IPS-NIHi11 (cell line): ENCODE measurements at places on chromosomes 11 and 22.
A peak's percentile ranks its signal among the peaks of the same experiment; 100 is the strongest.

GRCh38 chr11:13000116-13000515, 9.0 kb upstream of the RASSF10 start:
- DNase-seq, result no peak

- peak; percentile 91 for DNase-seq
Measured at GRCh38 chr11:2892215-2892966, 6.8 kb upstream of the CDKN1C start.

GRCh38 chr11:69614085-69614484, 26.9 kb upstream of the CCND1 start:
- no peak for DNase-seq

DNA sequence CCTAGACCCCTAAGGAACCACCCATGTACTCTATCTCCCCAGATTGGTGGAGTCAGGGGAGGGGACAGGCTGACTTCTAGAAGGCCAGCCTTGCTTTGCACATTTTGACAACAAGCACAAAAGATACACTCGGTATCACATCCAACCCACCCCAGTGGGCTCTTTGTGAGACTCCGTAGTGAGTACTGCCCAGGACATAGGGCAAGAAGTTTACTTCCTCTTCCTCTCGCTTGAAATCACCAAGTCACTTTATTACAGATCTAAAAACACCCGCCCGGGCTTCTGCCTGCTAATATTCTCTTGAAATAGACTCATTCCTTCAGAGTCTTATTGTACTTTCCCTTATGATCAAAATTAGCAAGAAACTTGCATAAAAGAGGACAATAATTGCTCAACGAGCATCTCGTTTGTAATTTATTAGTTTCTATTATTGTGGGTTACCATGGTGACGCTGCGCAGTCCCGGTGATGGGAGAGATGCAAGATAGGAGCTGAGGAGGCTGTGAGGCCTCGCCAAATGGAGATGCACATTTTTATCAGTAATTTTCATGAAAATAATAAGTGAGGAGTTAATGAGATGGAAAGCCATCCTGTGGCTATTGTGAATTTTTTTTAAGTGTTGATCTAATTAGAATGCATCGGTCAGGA, 96.9 kb downstream of the FEZ1 start:
- no peak for DNase-seq

DNA sequence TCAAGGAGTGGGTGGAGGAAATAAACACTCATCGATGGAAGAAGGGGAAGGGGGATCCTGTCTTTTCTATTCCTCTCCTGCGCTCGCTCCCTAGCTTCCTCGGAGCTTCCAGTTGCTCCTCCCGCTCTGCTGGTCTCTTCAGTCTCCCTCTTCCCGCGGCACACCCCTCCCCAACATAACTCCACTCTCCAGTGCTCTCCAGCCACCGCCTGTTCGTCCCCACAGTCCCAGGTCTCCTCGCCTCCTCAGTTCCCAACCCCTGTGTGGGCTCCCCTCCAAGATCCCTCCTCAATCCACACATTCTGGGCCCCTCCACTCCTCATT, 438 bp downstream of the ZW10 start:
- peak; percentile 37 for DNase-seq

- DNase-seq, result no peak
Measured at GRCh38 chr11:41289408-41289807, 170.0 kb downstream of the LRRC4C start.

DNA sequence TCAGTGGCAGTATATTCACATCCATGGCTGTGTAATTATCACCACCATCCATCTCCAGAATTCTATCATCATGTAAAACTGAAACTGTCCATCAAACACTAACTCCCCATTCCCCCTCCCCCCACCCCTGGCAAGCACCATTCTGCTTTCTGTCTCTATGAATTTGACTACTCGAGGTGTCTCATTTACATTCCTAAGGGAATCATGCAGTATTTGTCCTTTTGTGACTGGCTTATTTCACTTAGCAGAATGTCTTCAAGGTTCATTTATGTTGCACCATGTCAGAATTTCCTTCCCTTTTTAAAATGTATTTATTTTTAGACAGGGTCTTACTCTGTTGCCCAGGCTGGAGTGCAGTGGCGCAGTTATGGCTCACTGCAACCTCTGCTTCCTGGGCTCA, 20.3 kb downstream of the DERL3 start:
- DNase-seq, result no peak

DNA sequence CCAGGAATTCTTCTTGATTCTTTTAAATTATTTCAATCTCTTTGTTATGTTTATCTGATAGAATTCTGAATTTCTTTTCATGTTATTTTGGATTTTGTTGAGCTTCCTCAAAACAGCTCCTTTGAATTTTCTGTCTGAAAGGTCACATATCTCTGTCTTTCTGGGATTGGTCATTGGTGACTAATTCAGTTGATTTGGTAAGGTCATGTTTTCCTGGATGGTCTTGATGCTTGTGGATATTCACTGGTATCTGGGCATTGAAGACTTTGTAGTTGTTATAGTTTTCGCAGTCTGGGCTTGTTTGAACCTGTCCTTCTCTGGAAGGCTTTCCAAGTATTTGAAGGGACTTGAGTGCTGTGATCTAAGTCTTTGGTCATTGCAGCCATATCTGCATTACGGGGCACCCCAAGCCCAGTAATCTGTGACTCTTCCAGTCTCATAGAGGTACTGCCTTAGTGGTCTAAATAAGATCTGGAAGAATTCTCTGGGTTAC, 18.9 kb upstream of the INSC start:
- no peak for DNase-seq

DNA sequence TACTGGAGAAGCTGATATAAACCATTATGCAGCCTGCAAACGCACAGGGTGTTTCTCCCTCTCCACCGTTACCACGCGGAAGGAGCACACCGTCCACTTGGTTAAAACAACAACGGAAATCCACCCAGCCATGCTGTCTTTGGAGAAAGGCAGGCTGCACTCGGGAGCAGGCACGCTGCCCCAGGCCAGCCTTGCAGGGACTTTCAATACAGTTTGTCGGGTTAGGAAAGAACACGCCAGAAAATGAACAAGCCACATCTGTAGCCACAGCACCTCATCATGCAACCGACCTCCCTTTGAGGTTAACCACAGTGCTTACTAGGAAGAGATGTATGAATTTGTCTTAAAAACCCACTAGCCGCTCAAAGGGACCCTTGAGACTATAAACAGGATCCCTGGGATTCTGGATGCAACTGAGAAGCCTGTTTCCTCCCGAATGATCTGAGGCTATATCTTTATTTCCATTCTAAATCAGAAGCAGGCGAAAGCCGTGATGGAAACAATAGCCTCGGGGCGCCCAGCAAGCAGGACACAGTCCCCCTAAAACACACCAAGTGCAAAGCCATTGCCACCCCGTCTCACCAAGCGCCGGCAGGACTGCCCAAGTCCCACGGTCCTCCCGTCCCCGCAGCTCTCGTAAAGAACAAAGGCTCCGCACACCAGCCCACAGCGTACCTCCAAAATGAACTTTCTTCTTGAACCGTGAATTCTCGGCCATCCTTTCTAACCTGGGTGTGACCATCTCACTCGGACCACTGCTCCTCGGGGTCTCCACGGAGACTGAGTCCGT, 318.9 kb downstream of the CTTN start:
- DNase-seq, result no peak

DNA sequence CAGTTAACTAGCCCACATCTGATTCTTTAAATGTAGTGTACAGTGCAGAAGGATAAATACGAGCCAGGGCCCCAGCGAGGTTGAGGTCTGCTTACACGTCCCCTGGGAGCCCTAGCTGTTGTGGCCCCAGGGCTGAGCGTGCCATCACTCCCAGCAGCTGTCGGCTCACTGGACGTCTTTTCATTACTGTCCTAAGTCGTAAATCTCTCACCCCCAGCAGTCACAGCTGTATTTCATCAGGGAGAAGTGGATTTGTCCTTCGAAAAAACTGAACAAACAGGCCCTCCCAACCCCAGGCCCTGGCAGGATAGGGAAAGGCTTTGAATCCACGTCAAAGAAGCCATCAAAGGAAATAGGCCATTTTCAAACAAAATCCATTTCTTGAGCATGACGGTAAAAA, 110.4 kb upstream of the CSNK2A3 start:
- DNase-seq, result no peak

DNA sequence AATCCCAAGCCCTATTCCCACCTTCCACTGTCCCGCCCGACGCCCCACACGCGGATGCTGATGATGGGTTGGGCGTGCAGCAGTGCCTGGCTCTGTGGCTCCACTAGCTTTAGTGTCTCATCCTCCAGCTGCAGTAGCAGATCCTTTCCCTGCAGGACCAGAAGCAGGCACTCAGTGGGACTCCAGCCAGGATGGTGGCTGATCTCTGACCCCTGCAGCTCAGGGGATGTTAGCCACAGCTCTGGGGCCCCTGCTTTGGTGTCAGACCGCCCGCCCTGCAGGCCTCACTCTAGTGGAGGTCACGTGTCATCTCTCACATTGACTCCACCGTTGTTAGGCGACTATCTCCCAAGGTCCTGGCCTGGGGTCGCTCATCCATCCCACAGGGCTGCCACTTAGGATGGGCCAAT, 11.8 kb downstream of the SMPD1 start:
- DNase-seq, result no peak

DNA sequence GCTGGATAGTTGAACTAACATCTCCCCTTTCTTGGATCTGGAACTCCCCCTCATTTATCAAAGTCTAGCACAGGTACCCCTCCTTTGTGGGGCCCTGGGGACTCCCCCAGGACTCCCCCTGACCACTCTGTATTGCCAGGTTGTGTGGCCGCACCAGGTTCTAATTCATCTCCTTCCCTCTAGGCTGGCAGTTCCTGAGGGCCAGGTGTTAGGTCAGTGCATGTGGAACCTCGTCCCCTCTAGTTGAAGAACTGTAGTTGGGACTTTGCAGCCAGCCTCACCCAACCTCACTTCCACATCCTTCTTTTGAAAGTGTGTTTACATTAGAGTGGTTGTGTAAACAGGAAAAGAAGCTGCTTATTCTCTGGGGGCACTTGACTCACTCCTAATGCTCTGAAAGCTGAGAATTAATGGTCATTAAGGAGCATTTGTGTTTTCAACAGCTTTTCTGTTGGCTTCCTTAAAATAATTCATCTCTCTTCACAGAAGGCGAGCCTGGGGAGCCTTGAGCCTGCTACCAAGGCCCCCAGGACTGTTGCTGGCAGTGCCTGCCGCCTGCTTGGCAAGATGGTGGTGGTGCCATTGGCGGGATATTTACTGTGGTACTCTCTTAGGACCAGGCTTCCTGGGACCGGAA, 11.8 kb downstream of the UPB1 start:
- DNase-seq, result no peak

GRCh38 chr11:103272876-103273275, 163.7 kb downstream of the DYNC2H1 start:
- DNase-seq, result no peak

GRCh38 chr11:2703363-2704141, 3.8 kb upstream of the KCNQ1OT1 start:
- peak; percentile 52 for DNase-seq

DNA sequence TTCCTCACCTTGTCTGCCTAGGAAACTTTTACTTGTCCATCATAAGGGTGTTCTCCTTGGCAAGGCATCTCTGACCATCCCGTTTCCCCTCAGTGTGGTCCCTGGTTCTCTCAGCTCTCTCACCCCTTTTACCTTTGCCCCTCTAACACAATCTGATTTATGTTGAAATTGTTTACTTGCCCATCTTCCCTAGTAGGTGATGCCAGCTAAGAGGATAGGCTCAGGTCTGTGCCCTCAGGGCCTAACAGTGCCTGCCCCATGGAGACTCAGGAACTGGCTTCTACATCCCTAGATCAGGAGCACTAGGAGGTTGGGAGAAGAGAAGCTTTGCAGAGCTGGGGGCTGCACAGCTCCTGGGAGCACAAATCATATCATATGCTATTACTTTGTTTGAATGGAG, 21.1 kb upstream of the ALG8 start:
- no peak for DNase-seq

- no peak for DNase-seq
Measured at GRCh38 chr22:39251762-39252460, 7.1 kb upstream of the PDGFB start.

GRCh38 chr22:17841836-17842235, 67.6 kb upstream of the BID start:
- no peak for DNase-seq

GRCh38 chr11:66341502-66342126, 3.3 kb downstream of the BRMS1 start:
- no peak for DNase-seq

DNA sequence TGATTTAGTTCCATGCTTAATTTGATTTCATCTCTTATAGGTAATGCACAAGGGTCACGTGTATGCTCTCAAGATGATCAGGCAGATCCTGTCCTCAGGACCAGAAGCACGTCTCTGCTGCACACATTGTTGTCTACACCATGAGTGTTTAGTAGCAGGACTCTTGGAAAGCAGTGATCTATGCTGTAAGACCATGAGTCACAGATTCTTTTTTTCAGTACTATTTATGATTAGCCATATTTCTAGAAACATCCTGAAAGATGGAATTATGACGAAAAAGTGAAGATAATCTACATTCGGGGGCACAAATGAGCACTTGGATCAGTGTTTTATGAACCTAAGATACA, 29.6 kb downstream of the ZBED4 start:
- no peak for DNase-seq

DNA sequence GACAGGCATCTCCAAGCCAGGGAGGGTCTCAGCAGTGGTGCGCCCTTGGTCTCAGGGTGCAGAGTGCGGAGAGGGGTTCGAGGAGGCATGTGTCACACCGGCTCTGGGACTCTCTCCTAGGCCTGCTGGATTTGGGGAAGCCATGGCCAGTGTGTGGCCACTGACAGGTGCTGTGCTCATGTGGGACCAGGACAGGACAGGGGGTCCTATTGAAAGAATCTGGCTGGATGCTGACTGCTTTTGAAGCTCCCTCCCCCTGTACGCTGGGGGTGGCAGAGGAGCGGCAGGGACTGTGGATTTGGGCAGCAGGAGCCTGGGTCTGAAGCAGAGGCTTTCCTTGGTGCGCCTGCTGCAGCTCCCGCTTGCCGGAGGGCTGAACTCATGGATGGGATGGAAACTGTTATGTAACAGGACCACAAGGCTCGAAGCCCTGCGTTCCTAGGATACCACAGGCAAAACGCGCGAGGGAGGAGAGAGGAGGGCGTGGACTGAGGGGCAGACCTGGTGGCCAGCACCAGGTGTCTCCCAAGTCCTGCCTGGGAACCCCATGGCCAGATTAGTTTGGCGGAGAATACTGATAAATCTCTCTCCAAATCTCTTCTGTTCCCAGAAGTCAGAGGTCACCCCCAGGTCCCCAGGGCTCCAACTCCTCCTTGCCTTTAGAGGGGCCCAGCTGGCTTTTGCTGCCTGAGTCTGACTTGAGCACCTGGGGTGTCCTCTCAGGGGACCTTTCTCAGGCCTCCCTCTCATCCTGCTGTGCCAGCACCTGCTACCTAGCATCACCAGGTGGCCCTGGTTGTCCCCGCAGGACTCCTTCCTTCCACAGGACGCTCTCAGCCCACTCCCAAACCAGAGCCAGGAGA, 13.8 kb upstream of the TEF start:
- no peak for DNase-seq

DNA sequence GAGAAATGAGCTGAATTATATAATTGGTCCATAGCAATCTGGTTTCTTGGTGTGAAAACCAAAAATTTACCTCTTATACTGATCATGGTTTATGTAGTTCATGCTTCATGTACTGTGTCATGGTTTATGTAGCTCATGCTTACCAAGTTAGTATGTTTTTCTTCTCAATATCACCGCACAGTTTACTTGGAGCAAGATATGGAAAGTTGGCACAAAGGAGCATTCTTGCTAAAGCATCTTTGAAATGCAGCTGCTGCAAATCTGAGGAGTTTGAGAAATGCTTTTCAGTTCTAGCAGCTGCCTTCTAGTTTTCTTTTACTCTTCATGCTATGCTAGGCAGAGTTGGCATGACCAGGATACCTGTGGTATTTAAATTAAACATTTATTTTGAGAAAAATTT, 4.5 kb downstream of the OR10G7 start:
- DNase-seq, result no peak

- DNase-seq, result no peak
Measured at GRCh38 chr22:29335656-29336055, 20.2 kb upstream of the RASL10A start.
